ENCODE measurements at places on chromosomes 13 and 19.
A peak's percentile ranks its signal among the peaks of the same experiment; 100 is the strongest.

DNA sequence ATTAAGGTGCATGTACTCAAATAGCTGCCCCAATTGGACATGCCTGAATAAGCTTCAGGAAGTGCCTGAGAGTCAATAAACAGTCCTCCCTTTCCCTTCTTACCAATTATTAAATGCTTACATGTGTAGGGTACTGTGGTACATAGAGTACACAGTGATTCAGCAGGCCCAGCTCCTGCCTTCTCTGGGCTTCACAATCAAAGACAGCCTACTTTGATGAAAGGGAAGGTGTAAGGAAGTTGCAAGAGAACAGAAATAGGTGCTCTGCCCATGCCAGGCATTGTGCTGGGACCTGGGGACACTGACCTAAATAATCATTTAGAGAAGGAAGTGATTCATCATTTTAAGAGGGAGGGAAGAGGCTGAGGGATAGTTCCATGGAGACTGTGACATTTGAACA, 17.2 kb downstream of the FRY start:
- no peak for DNase-seq

DNA sequence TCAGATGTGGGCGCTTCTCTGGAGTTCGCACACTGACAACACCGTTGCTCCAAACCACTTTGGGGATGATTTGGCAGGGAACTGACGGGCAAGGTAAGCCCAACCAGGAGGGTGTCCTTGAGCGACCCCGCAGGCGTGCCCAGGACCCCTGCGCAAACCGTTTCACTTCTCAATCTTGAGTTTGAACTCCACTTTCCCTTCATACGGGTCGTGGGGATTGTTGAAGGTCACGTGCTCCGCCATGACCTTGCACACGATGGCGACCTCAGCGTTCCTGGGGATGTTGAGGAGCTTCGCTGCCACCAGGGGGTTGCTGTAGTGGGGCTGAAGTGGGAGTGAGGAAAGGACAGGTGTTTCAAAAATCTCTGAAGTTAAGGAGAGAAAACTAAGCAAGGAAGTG, 8.8 kb downstream of the ATP4B start:
- no peak for DNase-seq

DNA sequence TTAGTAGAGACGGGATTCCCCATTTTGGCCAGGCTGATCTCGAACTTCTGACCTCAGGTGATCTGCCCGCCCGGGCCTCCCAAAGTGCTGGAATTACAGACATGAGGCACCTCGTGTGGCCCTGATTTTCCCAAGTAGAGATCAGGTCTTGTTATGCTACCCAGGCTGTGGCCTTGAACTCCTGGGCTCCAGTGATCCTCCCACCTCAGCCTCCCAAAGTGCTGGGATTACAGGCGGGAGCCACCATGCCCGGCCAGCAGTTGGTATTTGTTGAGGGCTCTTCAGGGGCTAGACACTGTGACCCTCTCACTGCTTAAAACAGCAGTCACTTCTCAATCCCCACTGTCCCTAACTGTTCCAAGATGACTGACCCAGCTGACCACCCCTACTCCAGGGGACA, 8.5 kb upstream of the ELAVL3 start:
- no peak for DNase-seq

GRCh38 chr19:6674868-6675305, 4.9 kb upstream of the TNFSF14 start:
- peak; percentile 85 for DNase-seq

DNA sequence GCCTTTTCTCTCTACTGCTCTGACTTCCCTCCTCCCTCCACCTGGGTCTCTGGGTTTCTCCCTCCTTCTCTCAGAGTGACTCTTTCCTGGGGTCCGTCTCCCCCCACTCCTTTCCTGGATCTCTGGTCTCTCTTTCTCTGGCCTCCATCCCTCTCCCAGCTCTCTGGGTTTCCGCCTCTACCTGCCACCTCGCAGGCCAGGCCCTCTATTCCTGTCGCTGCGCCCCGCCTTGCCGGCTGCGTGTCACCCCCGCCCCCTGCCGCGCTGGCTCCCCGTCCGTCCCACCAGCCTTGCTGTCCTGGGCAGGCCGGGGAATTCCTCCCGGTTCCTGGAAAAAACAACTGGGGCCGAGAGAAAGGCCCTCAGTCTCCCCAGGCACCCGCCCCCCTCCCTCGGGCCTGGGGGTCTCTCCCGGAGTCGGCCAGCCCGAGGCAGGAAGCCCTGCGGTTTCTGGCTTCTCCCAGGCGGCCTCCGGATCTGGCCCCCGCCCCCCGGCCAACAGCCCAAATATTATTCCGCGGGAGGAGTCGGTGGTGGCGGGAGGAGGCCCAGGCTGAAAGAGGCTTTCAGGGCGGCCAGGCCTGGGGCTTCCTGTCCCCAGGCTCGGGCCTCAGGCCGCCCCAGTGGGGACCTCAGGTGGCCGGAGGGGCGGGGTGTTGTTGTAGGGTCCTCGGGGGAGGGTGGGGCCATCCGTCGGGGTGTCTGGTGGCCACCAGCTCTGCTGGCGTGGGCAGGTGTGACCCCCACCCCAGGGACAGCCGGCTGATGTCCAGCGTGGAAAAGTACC, 9.3 kb downstream of the IRF2BP1 start:
- peak; percentile 8 for DNase-seq

DNA sequence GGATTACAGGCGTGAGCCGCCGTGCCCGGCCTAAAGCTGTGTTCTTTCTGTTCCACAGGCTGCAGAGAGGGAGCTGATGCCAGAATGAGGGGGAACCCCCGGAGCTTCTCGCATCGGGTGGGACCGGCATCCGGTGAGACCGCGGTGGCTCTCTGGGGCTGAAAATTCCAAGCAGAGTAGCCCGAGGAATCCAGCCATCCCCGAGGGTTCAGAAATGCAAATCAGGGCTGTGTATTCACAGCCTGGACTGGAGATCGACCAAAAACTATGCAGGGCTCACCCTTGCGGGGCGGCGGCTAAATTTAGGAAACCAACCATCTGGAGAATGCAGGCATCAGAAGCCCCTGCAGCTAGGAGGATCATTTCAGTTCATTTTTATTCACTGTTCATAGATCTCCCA, 99.2 kb downstream of the GNG7 start:
- DNase-seq, result no peak

GRCh38 chr13:73873940-73874830, 260.0 kb downstream of the KLF12 start:
- no peak for DNase-seq
